ENCODE measurements at places on chromosomes 13 and 19. TPM values are rescaled to one million over a fixed set of nuclear protein-coding genes. Genes with fewer than 3 reads are reported as not detected.

C2CD4C gene
- 0.38 TPM for total RNA-seq

ARHGEF1 gene
- 123 TPM for total RNA-seq

SHKBP1 gene
- 100 TPM for total RNA-seq

PLEKHG2 gene
- total RNA-seq, result 74.1 TPM

ZNF790 gene
- 5.6 TPM for total RNA-seq

NOTCH3 gene
- total RNA-seq, result 1.5 TPM
